ENCODE measurements at places on chromosomes 12 and 14.

DNA sequence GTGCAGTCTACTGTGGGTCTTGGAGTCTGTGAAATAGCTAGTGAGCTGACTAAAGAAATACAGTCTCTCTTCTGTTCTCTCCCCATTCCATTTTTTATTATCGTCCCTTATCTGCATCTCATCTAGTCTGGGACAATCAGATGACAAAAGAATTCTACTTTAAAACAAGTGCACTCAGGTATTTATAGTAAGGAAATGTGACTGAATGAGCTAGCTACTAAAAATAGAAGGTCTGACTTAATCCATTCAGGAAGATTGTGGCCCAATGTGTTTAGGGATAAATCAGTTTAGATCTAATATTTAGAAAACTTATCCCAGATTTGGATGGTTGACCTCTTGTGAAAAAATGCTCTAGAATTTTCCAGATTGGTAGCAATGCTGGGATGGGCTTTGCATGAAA lies 126.8 kb upstream of the NRXN3 start:
- DNase-seq, result no peak

GRCh38 chr14:55294603-55295002 lies 23.4 kb downstream of the FBXO34 start:
- no peak for DNase-seq

- DNase-seq, result peak; percentile 47
Observed at GRCh38 chr12:9751204-9752144, 9.2 kb downstream of the CD69 start.

DNA sequence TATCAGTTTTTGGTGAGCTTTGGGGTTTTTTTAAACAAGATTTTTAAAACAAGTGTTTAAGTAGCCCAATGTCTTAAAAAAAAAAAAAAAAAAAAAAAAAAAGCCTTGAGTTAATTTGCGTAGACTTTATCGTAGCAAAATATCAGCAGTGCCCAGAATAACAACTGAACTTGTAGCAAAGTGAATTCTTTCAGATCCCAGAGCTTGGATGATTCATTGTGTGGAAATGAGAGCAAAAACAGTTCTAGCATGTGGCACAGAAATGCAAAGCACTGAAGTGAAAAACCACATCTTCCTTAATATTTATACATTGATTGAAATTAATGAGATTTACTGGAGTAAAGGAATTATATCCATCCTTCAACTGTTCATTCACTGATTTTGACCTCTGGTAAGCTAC lies 258.1 kb downstream of the EGLN3 start:
- DNase-seq, result no peak

DNA sequence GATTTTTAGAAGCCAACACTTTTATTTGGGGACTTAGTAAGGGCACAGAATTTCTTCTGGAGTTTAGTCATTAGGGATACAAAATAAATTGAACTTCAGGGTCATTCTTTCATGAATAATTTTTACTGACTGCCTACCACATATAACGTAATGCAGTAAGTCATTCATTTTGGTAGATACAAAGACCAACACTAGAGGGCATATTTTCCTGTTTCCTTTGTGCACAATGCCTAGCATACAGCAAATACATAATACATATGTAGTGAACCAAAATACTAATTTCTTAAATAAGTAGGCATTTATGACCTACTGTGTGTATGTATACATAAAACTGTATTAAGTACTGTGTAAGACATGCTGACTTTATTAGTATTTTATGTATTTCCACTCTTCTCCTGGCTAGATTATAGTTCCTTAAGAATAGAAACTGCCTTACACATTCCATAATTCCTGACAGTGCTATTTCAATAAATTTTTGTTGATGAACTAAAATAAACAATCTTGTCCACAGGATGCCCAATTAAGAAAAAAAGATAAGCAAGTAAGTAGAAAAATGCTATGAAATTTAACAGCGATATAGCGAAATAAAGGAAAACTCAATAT lies 47.9 kb downstream of the PPP1R12A start:
- DNase-seq, result peak; percentile 61

GRCh38 chr12:69932676-69933552 lies 107.9 kb downstream of the MYRFL start:
- DNase-seq, result no peak

DNA sequence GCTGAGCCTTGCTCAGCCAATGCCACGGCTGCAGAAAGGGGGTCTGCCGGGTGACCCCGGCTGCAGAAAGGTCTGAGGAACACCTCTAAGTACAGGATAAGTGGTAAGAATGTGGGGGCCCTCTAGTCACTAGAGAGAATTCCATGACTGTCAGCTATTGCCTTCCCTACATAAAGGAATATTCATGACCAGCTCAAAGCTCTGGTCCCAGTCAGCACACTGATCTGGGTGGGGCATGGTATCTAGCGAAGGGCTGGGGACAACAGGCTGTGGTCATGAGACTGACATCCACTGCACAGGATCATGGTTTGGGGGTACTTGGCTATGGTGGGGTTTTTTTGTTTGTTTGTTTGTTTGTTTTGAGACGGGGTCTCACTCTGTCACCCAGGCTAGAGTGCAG lies 42.1 kb downstream of the DCAF4 start:
- DNase-seq, result no peak

GRCh38 chr14:104349950-104350349 lies 211.6 kb downstream of the KIF26A start:
- no peak for DNase-seq

DNA sequence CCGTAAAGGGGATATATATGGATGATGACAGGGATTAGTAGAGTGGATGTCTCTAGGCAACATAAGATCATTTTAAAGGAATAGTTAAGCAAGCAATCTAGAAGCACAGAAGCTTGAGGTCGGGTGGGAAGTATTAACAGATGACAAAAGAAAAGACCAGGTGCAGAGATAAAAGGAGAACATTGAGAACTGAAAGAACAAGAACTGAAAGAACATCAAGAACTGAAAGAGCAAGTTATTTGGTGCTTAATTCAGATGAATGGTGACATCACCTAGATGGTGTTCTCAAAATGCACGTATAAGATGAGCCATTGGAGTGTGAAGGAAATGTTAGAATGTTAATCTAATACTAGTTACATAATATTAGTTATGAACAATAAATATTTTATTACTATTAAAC lies 224.0 kb upstream of the PDE3A start:
- no peak for DNase-seq

- no peak for DNase-seq
Observed at GRCh38 chr14:52253503-52253902, 14.0 kb upstream of the PTGDR start.

DNA sequence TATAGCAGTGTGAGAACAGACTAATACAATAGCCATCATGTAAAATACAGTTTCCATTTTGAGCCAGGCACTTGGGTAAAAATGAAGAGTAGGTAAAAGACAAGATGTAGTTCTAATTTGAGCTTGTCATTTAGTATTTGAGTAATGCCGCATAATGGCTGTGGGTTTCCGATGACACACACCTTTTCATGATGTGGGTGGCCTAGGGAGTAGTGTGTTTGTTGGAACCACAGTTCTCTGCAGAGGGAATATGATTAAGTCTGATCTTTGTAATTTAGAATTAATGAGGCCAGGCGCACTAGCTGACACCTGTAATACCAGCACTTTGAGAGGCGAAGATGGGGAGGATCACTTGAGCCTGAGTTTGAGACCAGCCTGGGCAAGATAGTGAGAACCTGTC lies 61.8 kb downstream of the RCOR1 start:
- DNase-seq, result no peak

DNA sequence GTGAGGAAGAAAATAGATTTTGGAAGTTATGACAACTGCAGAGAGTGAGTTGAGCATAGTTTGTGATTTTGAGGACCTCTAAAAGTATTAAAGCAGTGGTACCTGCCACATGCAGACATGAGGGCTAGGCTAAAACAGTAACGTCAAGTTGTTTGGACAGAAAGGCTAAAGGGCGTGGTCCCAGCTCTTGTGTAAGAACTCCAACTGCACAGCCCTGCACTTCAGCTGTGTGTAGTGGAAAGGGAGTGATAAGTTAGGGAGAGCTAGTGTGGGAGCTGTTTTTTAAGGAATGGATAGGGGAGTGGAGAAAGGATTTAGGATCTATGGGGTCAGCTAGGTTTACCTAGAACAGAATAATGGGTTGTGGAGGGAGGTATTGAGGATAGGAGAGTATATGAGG lies 39.5 kb downstream of the TESPA1 start:
- DNase-seq, result no peak

- no peak for DNase-seq
Observed at GRCh38 chr12:62396750-62397149, 69.9 kb upstream of the MON2 start.

All from LoVo (cell line).